ENCODE measurements at places on chromosomes 7 and 10. TPM values are rescaled to one million over a fixed set of nuclear protein-coding genes. Genes with fewer than 3 reads are reported as not detected.

AASS gene
- total RNA-seq: 25.1 TPM

OPN1SW gene
- not detected for total RNA-seq

C10orf53 gene
- not detected for total RNA-seq

ADRB1 gene
- 1.7 TPM for total RNA-seq

INHBA gene
- 17.9 TPM for total RNA-seq

FOXI2 gene
- total RNA-seq: 0.23 TPM

ANKRD30A gene
- not detected for total RNA-seq

CHST3 gene
- 10.3 TPM for total RNA-seq

ELMO1 gene
- total RNA-seq: 43.4 TPM

MYL10 gene
- not detected for total RNA-seq

XRCC2 gene
- 0.69 TPM for total RNA-seq

FAM237B gene
- total RNA-seq: not detected

CYP2C9 gene
- 125 TPM for total RNA-seq

SP4 gene
- 6.3 TPM for total RNA-seq

TRIL gene
- 1.4 TPM for total RNA-seq

LOXL4 gene
- 4.9 TPM for total RNA-seq

MYL7 gene
- not detected for total RNA-seq

COL1A2 gene
- total RNA-seq: 478 TPM

PRRT4 gene
- 0.63 TPM for total RNA-seq

WIPF3 gene
- total RNA-seq: 11.2 TPM

RSPH10B gene
- 0.92 TPM for total RNA-seq

UBN2 gene
- 20.4 TPM for total RNA-seq

FAM3C gene
- total RNA-seq: 64.8 TPM

VOPP1 gene
- 68.2 TPM for total RNA-seq

LRIT1 gene
- not detected for total RNA-seq

GPR85 gene
- total RNA-seq: 0.69 TPM

RBP3 gene
- not detected for total RNA-seq

TMEM213 gene
- 0.12 TPM for total RNA-seq

LHFPL3 gene
- not detected for total RNA-seq

RNF133 gene
- total RNA-seq: 1.4 TPM

HELLS gene
- 7.1 TPM for total RNA-seq
